Upper lobe of right lung (tissue), 1 donor: ENCODE measurements at places on chromosomes 1 and 21. TPM values are rescaled to one million over a fixed set of nuclear protein-coding genes. Genes with fewer than 3 reads are reported as not detected.

Gene APOBEC4
- total RNA-seq: not detected

Gene BARHL2
- total RNA-seq: not detected

Gene LRRIQ3
- 0.67 TPM for total RNA-seq

Gene LENEP
- not detected for total RNA-seq

Gene NTMT2
- not detected for total RNA-seq

GRCh38 chr1:101187297-101187696, 49.5 kb upstream of the S1PR1 start:
- no peaks in the 10 kb centered on the region for H3K27me3 ChIP-seq
- H3K4me3 ChIP-seq: no peak overlapping the region
- no peak for DNase-seq
- H3K36me3 ChIP-seq: no peaks in the 10 kb centered on the region

GRCh38 chr1:180988253-180988752, 34.4 kb downstream of the STX6 start:
- H3K4me3 ChIP-seq: no peak overlapping the region
- no peaks in the 10 kb centered on the region for H3K27me3 ChIP-seq

DNA sequence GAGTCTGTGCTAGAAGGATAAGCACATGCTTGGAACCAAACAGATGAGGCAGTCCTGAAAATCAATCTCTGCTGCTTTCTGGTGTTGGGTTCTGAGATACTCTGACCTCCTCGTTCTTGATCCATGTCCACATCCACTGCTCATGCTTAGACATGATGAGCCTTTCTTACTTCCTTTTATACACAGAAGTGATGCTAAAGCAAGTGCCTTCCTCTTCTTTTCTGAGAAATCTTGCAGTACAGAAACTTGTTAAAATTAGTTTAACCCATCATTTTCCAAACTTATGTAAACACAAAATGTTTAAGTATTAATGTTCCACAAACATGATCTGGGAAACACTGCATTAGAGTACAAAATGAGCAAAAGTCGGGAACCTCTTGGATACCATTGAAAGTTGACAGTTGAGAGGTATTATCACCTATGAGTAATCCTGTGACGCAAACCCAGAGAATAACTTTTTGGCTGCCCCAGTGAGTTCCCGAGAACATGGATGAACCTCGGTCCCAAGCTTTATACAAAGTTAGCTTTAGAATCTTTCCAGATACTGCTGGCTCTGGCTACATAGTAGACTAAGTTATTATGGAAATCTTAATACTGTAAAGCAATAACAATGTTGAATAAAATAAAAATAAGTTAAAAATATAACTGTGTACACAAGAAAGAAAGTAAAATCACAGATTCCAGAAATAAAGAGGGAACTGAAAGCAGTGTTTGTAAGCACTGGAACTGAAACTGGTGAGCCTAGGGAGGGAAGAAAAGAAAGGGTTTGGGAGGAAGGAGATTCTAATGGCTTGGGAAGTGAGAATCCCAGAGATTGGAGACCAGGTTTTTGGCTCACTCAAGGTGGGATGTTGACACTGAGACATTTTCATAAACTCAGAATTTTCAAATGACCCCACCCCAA, 429.3 kb upstream of the RUNX1 start:
- H3K27ac ChIP-seq: peak overlapping the region; percentile 26
- H3K36me3 ChIP-seq: no peaks in the 10 kb centered on the region
- no peaks in the 10 kb centered on the region for H3K27me3 ChIP-seq
- H3K4me3 ChIP-seq: no peak overlapping the region

GRCh38 chr1:35595684-35596083, 22.6 kb downstream of the TFAP2E start:
- peaks cover 14% of the 10 kb centered on the region for H3K36me3 ChIP-seq
- H3K27ac ChIP-seq: no peak overlapping the region
- H3K27me3 ChIP-seq: no peaks in the 10 kb centered on the region
- DNase-seq: no peak

GRCh38 chr1:7110321-7110720, 325.1 kb downstream of the CAMTA1 start:
- no peak overlapping the region for H3K27ac ChIP-seq
- H3K4me3 ChIP-seq: no peak overlapping the region
- peaks cover 12% of the 10 kb centered on the region for H3K27me3 ChIP-seq
- H3K36me3 ChIP-seq: no peaks in the 10 kb centered on the region
- H3K4me1 ChIP-seq: no peaks in the 10 kb centered on the region
- no peak for DNase-seq

DNA sequence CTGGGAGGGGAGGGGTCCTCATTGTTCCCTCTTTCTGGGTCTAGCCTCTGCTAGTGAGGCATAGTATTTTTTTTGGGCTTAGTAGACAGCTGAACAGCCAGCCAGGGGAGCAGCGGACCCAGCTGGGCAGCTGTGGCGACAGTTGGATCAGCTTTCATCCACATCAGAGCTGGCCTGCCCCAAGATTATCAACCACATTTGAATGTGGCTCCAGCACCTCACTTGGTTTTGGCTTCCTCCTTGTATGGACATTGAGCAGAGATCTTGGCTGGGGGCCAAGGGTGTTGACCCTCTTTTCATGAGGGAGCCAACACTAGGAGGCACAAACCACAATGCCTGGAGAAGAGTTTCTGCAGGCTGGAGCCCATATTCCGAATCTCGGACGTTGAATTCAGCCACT, 25.0 kb downstream of the WNT4 start:
- no peak overlapping the region for H3K4me3 ChIP-seq
- peaks cover 21% of the 10 kb centered on the region for H3K36me3 ChIP-seq
- DNase-seq: no peak
- peaks cover 3% of the 10 kb centered on the region for H3K4me1 ChIP-seq

- no peak overlapping the region for H3K27ac ChIP-seq
- no peaks in the 10 kb centered on the region for H3K36me3 ChIP-seq
Measured at GRCh38 chr1:6416295-6416656, 3.4 kb downstream of the HES2 start.

- no peaks in the 10 kb centered on the region for H3K4me1 ChIP-seq
- no peaks in the 10 kb centered on the region for H3K27me3 ChIP-seq
- H3K36me3 ChIP-seq: no peaks in the 10 kb centered on the region
- no peak overlapping the region for H3K27ac ChIP-seq
Measured at GRCh38 chr1:86972262-86972661, 57.8 kb downstream of the HS2ST1 start.

- H3K36me3 ChIP-seq: no peaks in the 10 kb centered on the region
- no peak for DNase-seq
- no peak overlapping the region for H3K4me3 ChIP-seq
- H3K27me3 ChIP-seq: peaks cover 98% of the 10 kb centered on the region
Measured at GRCh38 chr1:18631496-18632217, 1.0 kb downstream of the PAX7 start.

GRCh38 chr1:116268211-116268610, 104.8 kb upstream of the ATP1A1 start:
- H3K27ac ChIP-seq: no peak overlapping the region
- no peaks in the 10 kb centered on the region for H3K36me3 ChIP-seq
- H3K4me1 ChIP-seq: no peaks in the 10 kb centered on the region
- H3K4me3 ChIP-seq: no peak overlapping the region
- peak; percentile 70 for DNase-seq

DNA sequence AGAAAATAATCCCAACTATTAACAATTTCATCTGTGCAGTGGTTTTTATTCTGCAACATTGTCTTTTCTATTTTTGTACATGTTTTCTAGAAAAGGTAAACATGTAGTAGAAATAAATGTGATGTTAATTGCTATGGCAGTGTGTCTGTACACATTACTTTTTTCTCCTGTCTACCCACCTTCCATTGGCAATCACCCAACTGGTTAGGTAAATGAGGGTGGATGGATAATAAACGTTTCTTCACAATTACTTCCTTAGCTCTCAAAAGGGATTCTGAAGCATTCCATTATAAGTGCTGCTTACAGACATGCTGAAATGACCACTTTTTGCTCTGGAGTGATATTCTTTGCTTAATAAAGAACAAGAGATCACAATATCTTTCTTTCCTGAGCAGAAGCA, 61.4 kb downstream of the MAGI3 start:
- H3K4me1 ChIP-seq: no peaks in the 10 kb centered on the region
- no peak for DNase-seq
- no peaks in the 10 kb centered on the region for H3K27me3 ChIP-seq
- H3K4me3 ChIP-seq: no peak overlapping the region

- H3K4me3 ChIP-seq: no peak overlapping the region
- DNase-seq: no peak
- no peak overlapping the region for H3K27ac ChIP-seq
Measured at GRCh38 chr1:3507636-3508275, 53.3 kb downstream of the ARHGEF16 start.
